ENCODE measurements at places on chromosomes 7 and 10.
A peak's percentile ranks its signal among the peaks of the same experiment; 100 is the strongest.

- no peak for DNase-seq
Measured at GRCh38 chr10:98758463-98758862, 311.7 kb upstream of the HPS1 start.

DNA sequence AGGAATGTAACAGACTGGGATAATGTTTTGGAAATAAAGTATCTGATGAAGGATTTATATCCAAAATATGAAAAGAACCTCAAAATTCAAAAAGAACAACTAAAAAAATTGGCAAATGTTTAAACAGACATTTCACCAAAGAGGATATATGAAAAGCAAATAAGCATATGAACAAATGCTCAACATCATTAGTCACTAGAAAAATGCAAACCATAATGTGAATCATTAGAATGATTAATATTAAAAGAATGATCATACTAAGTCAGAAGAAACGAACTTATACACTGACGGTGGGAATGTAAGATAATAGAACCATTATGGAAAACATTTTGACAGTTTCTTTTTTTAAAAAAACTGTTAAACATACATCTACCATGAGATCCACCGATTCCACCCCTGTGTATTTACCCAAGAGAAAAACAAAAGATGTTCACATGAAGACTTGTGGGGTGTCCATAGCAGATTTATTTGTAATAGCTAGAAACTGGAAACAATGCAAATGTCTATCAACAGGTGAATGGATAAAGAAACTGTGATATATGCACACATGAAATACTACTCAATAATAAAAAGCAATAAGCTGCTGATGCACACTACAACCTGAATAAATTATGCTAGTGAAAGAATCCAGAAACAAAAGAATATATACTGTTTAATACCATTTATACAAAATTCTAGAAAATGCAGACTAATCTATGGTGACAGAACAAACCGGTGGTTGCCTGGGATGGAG lies 35.7 kb downstream of the PRKG1 start:
- no peak for DNase-seq

DNA sequence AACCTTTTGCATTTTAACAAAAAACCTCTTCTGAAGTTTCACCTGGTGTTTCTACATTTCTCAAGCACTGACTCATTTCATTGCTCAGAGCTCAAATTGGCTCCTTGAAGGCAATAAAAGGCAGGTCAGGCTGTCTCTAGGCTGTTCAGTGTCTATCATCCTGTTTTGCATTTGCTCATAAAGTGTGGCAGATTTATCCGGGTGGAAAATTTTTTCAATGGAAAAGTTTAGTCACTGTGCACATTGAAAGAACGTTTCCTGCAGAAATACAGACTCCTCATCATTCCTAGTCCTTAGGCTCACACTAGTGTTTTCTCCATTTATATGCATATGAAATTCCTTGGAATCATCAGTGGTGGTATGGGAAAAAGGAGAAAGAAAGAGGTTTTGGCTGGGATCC lies 114.2 kb upstream of the DGKB start:
- DNase-seq: peak; percentile 10

DNA sequence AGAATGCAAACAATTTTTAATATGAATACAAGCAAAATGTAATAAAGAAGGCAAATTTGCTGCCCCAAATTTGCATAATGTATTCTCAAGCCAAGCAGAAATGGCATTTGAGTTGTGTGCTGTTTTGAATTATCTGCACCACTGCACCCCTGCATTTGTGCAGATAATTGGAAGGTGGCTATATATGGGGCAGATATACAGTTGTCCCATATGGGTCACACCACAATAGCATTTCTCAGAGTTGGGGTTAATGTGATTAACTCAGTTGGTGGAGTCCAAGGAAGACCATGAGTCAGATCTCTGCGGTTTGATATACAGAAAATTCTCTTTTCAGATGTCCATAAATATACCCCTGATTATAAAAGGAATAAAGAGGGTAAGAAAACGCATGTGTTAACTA lies 68.9 kb upstream of the EXOC4 start:
- no peak for DNase-seq

DNA sequence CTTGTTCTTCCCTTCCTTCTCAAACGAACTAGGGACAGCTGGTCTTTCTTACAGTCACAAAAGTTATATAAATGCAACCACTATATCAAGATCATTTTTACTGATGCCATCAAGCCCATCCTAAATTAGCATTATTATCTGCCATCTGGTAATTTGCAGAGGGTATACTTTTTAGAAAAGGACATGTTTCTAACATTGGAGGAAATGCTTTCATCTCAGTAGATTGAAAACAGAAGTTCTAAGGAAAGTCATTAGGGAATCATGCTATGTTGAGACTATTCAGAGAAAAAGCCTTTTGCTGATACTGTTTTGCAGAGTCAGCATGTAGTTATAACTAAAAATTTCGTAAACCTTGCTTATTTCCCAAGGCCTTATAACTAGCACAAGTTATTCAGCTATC lies 146.7 kb downstream of the WNT2 start:
- DNase-seq: no peak

- DNase-seq: no peak
Measured at GRCh38 chr7:141043616-141044015, 28.9 kb upstream of the MRPS33 start.

GRCh38 chr7:46318276-46318675 lies 397.2 kb upstream of the IGFBP3 start:
- DNase-seq: no peak

GRCh38 chr7:152923711-152924110 lies 164.2 kb downstream of the ACTR3B start:
- DNase-seq: no peak

DNA sequence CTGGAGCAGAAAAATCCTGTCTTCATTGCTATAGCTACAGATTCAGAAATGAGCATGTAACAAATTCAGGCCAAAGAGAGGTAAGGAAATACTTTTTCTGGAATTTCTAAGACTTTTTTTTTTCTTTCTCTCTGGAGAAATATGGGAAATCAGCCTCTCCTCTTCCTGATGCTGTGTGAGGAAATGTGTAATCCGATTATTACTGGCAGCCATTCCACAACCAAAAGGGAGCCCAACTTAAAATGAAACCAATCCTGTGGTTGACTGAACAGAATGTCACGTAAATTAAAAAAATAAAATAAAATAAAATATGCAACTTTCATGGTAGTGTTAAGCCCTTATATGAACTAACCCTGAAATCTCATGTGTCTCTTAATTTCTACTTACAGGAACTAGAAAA lies 10.7 kb upstream of the POT1 start:
- DNase-seq: no peak
